ENCODE measurements at places on chromosomes 13 and 19. TPM values are rescaled to one million over a fixed set of nuclear protein-coding genes. Genes with fewer than 3 reads are reported as not detected.

- no peak overlapping the region for H3K4me3 ChIP-seq
- no peaks in the 10 kb centered on the region for H3K4me1 ChIP-seq
- H3K27ac ChIP-seq = no peak overlapping the region
Observed at GRCh38 chr13:20993661-20994440, 67.5 kb downstream of the LATS2 start.

DNA sequence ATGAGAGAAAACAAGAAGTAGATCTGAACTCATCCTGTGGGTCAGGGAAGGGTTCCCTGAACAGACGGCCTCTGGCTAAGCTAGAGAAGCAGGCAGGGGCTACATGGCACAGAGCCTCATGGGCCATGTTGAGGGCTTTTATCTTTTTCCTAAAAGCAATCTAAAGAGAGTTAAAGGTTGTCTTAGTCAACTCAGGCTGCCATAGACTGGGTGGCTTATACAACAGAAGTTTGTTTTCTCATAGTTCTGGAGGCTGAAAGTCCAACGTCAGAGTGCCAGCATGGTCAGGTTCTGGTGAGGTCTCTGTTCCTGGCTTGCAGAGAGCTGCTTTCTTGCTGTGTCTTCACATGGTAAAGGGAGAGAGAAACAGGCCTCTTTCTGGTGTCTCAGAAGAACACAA, 2.9 kb upstream of the MBNL2 start:
- DNase-seq = no peak
- H3K27ac ChIP-seq = no peak overlapping the region
- no peak overlapping the region for H3K4me3 ChIP-seq
- no peaks in the 10 kb centered on the region for H3K36me3 ChIP-seq

DNA sequence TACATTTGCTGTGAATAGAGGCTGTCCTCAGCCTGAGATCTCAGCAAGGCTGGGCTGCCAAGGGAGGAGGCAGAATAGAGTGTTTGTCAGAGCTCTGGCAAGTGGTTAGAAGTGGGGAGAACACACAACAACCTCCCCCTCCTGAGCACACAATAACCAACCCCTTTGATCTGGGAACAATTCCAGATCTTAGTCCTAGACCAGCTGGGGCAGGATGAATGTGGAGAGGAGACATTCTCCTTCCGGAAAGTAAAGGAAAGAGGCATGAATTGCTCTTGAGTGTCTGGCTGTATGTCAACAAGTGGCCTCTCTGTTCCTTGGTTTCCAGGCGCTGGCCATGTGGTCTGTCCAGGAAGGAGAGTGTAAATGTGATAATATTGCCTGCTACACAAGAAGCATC, 114.9 kb upstream of the TMTC4 start:
- no peaks in the 10 kb centered on the region for H3K36me3 ChIP-seq
- peak; percentile 1 for DNase-seq
- H3K4me3 ChIP-seq = no peak overlapping the region
- no peaks in the 10 kb centered on the region for H3K27me3 ChIP-seq
- no peaks in the 10 kb centered on the region for H3K4me1 ChIP-seq

DNA sequence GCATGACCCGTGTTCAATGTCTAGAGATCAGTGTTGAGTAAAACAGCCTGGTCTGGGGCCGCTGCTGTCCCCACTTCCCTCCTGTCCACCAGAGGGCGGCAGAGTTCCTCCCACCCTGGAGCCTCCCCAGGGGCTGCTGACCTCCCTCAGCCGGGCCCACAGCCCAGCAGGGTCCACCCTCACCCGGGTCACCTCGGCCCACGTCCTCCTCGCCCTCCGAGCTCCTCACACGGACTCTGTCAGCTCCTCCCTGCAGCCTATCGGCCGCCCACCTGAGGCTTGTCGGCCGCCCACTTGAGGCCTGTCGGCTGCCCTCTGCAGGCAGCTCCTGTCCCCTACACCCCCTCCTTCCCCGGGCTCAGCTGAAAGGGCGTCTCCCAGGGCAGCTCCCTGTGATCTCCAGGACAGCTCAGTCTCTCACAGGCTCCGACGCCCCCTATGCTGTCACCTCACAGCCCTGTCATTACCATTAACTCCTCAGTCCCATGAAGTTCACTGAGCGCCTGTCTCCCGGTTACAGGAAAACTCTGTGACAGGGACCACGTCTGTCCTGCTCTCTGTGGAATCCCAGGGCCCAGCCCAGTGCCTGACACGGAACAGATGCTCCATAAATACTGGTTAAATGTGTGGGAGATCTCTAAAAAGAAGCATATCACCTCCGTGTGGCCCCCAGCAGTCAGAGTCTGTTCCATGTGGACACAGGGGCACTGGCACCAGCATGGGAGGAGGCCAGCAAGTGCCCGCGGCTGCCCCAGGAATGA, 1.5 kb upstream of the CEACAM5 start:
- no peak overlapping the region for H3K27ac ChIP-seq
- no peaks in the 10 kb centered on the region for H3K4me1 ChIP-seq
- H3K4me3 ChIP-seq = peak overlapping the region; percentile 32
- H3K36me3 ChIP-seq = no peaks in the 10 kb centered on the region
- peaks cover 19% of the 10 kb centered on the region for H3K27me3 ChIP-seq
- DNase-seq = peak; percentile 53

- H3K4me3 ChIP-seq = no peak overlapping the region
- DNase-seq = no peak
- no peaks in the 10 kb centered on the region for H3K27me3 ChIP-seq
- H3K4me1 ChIP-seq = no peaks in the 10 kb centered on the region
- H3K36me3 ChIP-seq = no peaks in the 10 kb centered on the region
- H3K27ac ChIP-seq = no peak overlapping the region
Observed at GRCh38 chr19:6813659-6814058, 41.2 kb downstream of the VAV1 start.

DNA sequence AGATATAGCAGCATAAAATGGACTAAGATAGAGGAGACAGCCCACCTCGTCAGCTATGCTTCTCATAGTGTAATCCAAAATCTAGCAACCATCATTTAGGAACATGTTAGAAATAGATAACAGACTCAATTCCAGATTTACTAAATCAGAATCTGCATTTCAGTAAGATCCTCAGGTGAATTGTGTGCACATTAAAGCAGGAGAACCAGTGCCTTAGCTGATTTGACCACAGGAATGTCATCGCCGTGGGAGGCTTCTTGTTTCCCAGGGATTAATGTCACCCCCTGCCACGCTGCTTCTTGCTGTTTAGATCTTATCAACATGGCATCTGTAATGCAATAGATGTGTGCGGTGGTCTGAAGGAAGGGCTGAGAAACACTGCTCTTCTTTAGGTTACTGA, 84.0 kb downstream of the GPC5 start:
- no peaks in the 10 kb centered on the region for H3K27me3 ChIP-seq
- DNase-seq = no peak
- no peak overlapping the region for H3K27ac ChIP-seq

PIBF1 gene
- polyA plus RNA-seq = 18.6 TPM
